ENCODE measurements at places on chromosomes 1 and 21.

- no peak for DNase-seq
Measured at GRCh38 chr1:181262069-181262468, 173.6 kb downstream of the IER5 start.

- DNase-seq = no peak
Measured at GRCh38 chr1:226831953-226832352, 38.5 kb upstream of the PSEN2 start.

GRCh38 chr1:239757716-239758115, 334.0 kb upstream of the FMN2 start:
- no peak for DNase-seq

GRCh38 chr1:199629624-199630023, 397.9 kb upstream of the NR5A2 start:
- no peak for DNase-seq

GRCh38 chr1:213095467-213095866, 44.4 kb downstream of the RPS6KC1 start:
- no peak for DNase-seq

- DNase-seq = no peak
Measured at GRCh38 chr1:6348511-6349191, 44.9 kb downstream of the ACOT7 start.

DNA sequence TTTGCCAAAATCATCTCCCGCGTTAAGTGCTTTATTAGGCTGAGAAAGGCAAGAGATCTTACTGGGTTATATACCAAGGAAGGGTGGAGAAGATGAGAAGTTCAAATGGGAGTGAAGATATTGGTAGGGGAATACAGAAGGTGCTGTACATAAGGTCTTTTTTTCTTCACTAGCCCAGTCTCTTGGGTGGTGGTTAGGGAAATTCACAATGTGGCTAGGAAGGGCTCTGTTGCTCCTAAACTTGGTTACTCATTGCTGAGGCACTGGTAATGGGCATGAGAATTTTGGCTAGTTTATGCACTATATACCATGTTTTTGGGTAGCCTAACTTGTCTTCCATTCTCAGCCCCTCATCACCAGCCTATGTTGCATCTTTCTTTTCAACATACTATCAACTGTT, 50.6 kb downstream of the LHX4 start:
- no peak for DNase-seq

DNA sequence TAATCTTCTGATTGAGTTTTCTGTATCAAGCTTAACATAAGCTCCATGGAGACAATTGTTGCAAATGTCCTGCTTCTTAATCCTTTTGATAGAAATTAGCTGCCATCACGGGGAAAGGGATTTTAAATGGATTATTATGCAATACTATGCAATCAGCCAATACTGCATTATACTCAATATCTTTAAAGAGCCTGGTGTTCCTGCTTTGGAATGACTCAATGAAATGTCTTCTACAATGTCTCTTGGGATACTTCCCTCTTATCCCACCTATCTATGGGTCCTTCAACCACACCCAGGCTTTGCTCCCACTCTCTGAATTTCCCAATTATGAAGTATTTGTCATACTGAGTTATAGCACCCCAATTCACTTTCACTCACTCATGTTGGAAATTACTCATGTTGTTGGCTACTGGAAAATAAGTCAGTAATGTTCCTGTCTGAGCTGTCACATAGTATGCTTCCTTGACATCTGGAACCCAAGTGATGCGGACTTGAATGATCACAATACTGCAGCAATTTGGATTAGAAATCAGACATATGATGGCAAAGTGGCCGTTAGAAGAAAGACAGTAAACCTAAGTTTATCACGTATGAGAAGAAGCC, 85.0 kb downstream of the TPR start:
- DNase-seq = no peak

DNA sequence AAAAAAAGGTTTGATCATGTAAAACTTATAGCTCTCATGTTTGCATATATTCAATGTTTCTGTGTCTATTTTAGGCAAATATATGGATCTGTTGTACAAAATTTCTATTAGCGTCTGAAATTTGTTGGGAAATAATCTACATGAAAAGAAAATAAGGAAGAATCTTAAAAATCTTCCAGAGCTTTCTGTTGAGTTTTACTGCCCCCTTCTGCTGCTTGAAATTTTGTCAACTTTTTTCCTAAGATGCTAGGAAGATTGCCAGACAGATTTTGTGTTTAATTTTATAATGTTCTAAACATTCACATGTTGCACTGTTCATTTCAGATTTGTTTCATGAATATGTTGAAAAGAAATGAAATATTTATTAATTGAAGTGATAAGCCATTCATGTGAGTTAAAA, 2.5 kb upstream of the PTGS2 start:
- no peak for DNase-seq

GRCh38 chr1:111219557-111220286, 7.8 kb upstream of the CHI3L2 start:
- no peak for DNase-seq

DNA sequence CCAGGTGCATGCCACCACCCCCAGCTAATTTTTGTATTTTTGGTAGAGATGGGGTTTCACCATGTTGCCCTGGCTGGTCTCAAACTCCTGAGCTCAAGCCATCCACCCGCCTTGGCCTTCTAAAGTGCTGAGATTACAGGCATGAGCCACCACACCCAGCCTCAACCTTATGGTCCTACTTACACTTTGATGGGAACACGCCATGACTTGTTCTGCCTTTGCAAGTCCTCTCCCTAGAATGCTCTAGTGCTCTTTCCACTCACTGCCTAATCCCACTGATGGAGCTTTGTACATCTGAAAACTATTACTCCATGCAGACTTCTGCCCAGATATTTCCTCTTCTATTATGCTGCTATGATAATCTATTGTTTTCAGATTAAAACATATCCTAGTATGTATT, 174.3 kb downstream of the DAB1 start:
- no peak for DNase-seq

DNA sequence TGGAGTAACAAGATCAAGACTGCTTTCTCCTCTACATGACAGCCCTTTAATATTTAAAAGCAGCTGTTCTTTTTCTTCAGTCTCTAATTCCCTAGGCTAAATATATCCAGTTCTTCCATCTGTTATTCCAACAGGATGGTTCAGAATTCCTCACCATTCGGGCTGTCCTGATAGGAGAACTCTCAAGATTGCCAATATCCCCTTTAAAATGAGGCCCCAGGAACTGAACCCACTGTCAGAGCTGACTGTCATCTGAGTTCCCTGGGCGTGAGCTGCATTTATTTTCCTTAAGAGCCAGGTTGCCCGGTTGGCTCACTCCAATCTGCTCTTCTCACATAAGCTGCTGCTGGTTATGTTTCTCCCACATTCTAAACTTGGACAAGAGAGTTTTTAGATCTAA, 177.6 kb downstream of the MIS18A start:
- no peak for DNase-seq

- DNase-seq = no peak
Measured at GRCh38 chr1:25796811-25797458, 3.1 kb upstream of the SELENON start.

- no peak for DNase-seq
Measured at GRCh38 chr21:38326899-38327298, 70.1 kb downstream of the KCNJ15 start.

DNA sequence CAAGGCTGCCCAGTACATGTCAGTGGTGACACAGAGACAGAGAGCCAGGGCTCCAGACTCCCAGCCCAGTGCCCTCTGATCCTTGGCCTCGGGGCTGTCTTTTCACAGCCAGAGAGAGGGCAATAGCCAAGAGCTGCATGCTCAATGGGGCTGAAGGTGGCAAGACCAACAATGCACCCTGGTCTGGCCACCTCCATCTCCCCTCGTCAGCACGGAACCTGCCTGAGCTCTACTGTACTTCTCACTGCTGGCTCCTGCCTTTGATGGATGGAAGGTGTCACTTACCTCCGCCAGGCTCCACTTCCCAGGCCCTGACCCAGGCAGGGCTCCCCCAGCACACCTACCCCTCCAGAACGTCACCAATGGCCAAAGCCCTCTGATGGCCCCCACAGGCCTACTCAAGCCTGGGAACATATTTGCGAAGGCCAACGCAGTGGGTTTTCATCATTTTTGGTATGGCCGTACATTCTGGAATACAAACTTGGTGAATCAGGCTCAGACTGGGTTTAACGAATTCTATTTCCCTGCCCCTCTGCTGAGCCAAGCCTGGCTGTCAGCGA, 88.1 kb downstream of the DMRTB1 start:
- no peak for DNase-seq

DNA sequence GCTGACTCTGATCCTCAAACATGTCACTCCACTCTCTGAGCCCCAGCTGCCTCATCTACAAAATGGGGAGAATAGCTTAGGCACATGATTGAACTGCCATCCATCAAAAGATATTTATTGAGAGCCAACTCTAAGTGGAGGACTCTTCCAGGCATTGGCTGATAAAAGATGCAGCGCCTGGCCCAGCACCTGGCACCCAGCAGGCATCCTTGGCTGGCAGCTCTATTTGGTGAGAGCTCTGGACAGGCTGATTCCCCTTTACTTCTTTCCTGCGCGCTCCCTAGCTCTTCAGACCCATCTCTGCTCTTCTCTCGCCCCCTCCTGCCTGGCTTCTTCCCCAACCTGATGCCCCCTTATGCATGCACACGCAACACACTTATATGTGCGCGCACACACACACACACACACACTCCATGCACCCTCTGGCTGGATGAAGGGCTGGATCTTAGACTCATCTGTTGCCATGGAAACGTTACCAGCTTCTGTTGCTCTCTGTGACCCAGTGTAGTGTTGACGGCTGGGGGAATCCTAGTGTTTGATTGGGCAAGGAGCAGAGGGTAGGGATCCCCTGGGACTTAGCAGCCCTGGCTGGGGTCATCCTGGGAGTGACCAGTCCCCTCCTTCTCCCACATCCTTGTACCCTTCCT, 49.3 kb downstream of the VWA5B1 start:
- no peak for DNase-seq

DNA sequence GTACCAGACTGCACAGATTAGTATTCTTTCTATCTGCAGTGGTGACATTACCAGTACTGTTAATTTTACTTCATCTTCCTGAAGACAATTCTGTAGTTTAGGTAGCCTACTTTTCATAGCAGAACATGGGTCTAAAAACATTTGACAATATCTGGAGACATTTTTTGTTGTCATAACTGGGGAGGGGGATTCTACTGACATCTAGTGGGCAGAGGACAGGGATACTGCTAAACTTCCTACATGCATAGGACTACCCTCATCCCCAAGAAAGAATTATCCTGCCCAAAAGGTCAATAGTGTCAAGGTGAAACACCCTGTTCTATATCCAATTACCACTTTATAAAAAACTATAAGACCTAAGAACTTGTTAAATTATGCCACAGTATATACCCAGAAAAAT, 3.4 kb upstream of the ARHGAP29 start:
- DNase-seq = no peak

GRCh38 chr1:6447818-6448748, 17.9 kb downstream of the TNFRSF25 start:
- DNase-seq = no peak

GRCh38 chr21:38664841-38665240, 140.9 kb upstream of the ETS2 start:
- DNase-seq = no peak

- no peak for DNase-seq
Measured at GRCh38 chr1:3159996-3160395, 91.0 kb downstream of the PRDM16 start.

DNA sequence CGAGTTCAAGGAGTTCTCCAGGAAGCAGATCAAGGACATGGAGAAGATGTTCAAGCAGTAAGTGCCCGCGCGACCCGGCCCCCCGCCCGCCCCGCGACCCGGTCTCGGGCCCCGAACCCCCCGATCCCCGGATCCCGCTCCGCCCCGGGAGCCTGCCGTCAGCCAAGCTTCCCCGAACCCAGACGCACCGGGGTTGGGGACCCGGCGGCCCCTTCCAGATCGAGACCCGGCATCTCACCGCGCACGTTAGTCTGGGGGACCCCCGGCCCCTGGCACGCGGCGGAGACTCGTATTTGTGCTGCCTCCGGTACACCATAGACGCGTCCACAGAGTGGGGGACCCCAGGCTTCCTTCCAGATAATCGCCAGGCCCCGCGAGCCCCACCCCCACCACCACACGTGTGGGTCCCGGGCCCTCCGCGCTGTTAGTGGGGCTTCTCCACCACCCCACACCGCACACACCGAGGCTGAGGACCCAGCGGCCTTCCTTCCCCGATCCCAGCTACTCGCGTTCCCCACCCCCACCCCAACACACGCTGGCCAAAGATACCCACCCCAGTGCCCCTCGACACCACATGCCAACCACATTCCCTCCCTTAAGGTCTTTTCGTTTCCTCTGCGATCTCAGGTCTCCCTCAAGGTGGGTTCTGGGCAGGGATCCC, 665 bp downstream of the EFHD2 start:
- no peak for DNase-seq

DNA sequence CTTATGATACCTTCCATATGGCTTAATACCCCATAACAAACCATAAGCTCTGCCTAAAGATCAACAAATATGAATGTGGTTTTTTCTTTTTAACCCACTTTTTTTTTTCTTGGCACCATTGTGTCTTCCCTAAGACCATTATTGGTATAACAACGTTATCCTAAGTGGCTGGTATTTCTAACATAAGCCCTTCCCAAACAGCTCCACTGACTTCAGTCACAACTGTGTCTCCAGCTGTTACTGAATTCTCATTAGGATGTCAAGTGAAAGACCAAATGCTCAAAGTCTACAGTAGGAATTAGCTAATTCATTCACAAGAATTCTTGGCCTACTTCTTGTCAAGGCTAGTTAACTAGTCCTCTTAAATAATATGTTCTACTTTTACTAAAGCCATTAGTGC, 4.2 kb upstream of the RXRG start:
- DNase-seq = no peak

DNA sequence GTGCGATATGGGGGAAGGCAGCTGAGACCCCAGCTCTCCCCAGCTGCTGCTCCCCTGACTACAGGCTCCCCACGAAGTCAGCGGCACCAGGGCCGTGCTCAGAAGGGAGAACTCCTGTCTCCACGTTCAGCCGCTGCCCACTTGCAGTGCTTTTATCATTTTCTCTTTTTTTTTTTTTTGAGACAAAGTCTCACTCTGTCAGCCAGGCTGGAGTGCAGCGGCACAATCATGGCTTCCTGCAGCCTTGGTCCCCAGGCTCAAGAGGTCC, 933 bp upstream of the FTCD start:
- DNase-seq = no peak

DNA sequence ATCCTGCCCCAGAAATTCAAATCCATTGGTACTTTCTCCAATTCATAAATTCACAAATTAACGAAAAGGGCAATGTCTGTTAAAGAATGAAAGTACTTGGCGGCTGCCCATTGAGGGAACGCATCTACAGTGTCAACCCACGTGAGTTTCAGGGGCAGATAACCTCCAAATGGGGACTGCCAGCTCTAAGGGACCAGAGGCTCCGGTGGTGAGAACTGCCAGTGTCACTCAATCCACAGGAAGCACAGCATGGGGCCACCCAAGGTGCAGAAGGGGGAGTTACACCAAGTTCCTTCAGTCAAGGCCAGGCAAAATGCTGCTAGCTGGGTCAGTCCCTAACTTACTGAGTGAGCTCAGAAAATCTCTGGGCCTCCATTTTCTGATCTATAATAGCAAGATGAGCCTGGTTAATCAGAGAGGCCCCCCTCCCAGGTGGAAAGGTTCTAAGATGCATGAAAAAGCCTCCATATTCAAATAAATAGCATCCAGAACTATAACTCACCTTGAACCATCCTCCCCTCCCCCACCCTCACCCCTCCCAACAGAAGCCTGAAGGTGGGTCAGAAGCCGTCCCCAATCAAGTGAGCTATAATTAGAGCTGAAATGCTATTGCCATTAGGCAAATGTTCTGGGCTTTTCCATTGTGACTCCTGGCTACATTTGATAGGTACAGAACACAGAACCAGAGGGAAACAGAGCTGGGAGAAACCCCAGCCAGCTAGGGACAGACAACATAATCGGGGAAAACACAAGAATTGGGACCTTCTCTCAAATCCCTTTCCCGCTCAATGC, 41.7 kb downstream of the LRP8 start:
- DNase-seq = no peak

GRCh38 chr1:167219194-167219593, 1.5 kb upstream of the POU2F1 start:
- DNase-seq = no peak

Data from left renal pelvis (tissue), 4 donors.